ENCODE measurements at places on chromosomes 11 and 22. TPM values are rescaled to one million over a fixed set of nuclear protein-coding genes. Genes with fewer than 3 reads are reported as not detected.

DNA sequence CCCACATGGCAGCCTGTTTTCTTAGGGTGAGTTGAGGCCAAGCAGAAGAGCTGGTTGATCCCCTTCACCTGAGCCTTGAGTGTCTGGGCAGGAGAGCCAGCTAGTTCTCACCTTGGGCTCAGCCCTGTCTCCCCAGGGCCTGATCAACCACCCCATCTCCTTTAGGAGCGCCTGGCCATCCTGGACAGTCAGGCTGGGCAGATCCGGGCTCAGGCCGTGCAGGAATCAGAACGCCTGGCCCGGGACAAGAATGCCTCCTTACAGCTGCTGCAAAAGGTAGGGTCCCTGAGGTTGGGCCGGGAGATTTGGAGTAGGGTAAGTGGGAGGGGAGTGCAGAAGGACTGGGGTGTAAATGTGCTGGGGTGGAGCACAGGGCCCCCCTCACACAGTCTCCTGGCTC is 31.3 kb downstream of the PHLDB1 start:
- DNase-seq = no peak

DNA sequence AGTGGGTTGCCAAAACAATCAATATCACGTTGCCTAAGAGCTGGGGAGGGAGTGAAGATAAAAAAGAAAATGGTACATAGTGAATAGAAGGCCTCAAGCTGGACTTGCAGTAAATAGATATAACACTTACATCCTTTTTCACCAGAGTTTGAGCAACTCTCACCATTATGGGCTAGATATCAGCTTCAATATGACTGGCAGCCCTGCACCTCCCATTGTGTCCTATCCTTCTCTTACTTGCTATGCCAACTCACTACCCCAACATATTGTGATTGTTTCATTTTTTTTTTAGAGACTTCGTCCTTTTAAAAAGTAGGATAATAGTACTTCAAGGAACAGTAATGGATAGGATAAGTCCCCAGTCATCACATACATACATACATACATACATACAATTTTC is 7.4 kb downstream of the HBG1 start:
- no peak for DNase-seq

Gene PRAME
- not detected for total RNA-seq

- no peak for DNase-seq
Measured at GRCh38 chr11:70036971-70037882, 40.9 kb upstream of the ANO1 start.

- peak; percentile 79 for DNase-seq
Measured at GRCh38 chr11:111737444-111738210, 28.6 kb downstream of the PPP2R1B start.

DNA sequence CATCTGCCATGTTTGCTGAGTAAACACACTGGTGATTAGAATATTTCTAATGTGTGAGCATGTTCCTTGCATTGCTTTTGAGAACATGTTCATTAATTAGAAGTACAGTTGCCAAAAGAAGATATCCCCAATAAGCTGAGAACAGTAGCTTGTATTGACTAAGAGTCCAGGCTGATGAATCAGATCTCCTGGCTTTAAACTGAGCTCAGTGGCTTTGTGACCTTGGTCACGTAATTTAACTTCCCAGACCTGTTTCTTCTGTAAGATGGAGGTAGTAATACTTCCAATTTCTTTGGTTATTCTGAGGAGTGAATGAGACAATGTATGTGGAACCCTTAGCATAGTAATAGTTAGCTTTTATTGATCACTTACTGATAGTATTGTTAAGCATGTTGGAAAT is 61.9 kb downstream of the CYB5R2 start:
- DNase-seq = no peak

Gene OR2AT4
- not detected for total RNA-seq

DNA sequence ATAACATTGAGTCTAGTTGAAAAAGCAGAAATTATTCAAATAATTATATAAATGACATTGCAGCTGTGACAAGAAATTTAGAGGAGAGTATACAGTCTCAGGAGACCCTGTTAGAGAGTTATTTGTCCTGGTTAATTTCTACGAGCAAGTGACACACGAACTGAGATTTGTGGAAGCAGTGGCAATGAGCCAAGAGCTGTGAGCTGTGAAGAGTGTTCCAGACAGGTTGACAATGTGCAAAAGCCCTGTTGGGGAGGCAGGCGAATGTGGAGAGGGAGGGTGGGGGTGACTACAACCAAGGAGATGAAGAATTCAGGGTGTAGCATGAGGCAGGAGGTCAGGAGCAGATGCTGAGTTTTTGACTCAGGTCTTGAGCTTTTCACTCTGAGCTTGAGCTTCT is 620.2 kb upstream of the TENM4 start:
- DNase-seq = no peak

DNA sequence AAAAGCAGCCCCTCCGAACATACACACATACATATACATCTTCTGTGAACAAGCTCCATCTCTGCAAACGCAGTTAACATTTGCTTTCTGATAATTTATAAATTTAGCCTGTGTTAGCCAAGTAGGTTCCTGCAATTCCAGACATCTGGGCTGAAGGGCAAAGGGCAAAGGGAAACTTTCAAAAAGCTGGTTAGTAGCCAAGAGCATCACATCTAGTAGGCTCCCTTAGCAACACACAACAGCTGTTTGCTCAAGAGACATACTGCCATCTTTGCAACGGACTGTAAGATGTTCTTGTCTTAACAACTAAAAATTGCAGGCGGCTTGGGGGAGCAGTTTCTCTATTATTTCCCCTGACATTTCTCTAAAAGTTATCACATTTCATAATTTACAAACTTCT is 134.9 kb downstream of the RBFOX2 start:
- DNase-seq = no peak
